ENCODE measurements at places on chromosomes 2 and 18.

DNA sequence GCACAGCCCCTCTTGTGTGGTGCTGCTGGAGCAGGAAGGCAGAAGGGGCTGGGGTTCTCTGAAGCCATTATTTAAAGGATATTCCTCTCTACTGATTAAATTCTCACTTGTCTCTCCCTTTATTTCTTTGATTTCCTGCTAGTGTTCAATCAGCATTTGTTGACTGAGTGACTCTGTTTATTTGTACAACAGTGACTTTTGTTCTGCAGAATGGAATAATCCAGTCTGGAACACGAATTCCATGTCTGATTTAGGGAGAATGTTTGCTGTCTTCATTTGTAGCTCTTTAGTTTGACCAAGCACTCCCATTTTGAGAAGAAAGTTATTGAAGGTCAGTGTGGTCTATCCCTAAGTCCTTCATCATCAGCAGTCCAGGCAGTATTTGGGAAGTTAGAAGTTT, 141.2 kb downstream of the SETBP1 start:
- no peak for DNase-seq

GRCh38 chr2:122423934-122424333, 668.5 kb downstream of the TSN start:
- DNase-seq: no peak

DNA sequence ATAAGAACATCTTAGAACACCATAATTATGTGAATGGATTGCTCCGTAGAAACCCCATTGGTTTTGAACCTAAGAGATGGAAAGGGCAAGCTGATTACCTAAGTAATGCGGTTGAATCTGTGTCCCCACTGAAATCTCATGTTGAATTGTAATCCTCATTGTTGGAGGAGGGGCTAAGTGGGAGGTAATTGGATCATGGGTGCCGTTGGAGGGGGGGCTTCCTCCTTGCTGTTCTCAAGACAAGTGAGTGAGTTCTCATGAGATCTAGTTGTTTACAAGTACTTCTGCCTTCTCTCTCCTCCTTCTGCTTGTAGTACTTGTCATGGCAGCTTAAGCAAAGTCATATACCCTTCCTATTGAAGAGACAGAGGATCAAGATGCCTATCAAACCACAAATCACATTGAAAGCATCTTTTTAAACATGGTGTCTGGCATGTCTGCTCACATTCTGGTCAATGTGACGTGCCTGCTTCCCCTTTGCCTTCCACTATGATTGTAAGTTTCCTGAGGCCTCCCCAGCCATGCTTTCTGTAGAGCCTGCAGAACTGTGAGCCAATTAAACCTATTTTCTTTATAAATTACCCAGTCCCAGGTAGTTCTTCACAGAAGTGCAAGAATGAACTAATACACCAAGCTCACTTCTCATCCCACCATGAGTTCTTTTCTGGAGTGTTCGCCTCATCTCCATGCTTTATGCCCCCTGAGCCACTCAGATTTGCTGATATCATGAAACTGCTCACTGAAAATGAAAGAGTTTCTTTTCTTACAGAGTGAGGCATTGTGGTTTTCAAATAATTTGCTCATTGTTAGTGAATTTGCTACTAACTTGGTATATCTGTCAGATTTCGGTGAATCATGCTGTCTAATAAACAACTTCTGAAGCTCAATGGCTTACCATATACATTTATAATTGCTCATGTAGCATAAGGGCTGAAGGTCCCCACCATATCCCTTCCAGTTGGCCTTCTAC, 23.6 kb downstream of the KCNE4 start:
- no peak for DNase-seq

GRCh38 chr2:202760848-202761247, 110.7 kb downstream of the ICA1L start:
- DNase-seq: no peak

DNA sequence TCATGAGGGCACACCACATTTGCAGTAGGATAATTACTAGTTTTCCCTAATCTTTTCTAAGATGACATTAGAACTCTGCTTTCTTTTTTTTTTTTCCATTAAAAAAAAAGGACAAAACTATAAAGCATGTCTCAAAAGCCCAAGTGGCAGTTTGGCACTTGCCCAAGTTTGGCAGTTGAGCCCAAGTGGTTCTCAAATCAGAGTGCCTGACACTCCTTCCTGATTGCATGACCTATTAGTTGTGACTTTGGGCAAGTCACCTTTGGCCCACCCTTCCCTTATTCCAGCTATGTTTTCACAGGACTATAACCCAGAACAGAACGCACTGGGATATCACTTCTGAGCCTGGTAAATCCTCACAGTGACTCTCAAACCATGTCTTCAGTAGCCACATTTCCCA, 273.0 kb downstream of the CCDC85A start:
- DNase-seq: no peak

DNA sequence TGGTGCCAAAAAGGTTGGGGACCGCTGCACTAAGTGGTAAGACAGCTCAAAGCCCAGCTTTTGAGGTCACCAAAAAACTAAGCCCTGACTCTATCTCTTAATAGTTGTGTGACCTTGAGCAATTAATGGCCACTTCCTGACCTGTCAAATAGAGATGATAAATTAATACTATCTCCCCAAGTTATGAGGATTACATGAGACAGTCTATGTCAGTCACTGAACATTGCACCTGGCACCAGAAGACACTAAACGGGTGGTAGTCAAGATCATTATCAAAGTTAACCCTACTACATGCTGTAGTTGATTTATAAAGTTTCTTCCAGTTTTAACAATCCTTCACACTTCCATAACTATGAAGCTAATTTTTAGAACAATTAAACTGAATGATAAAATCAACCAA, 36.5 kb downstream of the STPG4 start:
- DNase-seq: no peak

DNA sequence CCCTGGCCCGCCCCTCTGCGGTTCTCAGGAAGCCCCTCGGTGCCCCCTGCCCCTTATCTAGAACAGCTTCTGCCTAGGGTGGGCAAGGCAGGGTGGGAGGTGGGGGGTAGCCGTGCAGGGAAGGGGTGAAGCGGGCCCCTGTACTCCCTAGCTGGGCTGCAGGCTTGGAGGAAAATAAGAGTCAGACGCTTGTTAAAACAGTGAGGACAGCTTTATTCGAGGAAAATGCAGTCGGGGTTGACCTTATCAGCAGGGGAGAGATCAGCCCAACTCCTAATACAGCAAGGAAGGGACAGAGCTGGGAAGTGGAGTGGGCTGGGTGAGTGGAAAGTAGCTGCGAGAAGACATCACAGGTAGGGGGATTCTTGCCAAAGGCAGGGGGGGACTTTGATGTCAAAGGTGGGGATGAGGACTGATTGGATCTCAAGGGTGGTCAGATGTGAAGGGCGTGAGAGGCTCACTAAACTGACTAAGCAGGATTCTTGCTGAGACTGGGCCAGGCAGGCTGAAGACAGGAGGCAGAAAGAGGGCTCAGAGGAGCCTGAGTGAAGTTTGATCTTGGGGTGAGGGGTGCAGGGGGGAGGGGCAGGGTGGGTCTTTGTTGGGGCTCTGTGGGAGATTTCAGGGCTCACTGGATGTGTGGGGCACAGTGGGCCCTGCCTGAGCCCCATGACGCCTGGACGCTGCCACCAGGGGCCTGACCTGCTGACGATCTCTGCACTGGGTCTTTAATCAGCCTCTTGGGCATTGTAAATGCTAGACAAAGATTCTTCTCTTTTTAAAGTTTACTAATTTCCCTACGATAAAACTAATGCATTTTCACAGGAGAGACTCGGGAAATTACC, 29.9 kb downstream of the HPCAL1 start:
- no peak for DNase-seq

- DNase-seq: no peak
These were observed 29.4 kb upstream of the ASNSD1 start for GRCh38 chr2:189631849-189632248.

GRCh38 chr2:234483568-234484251, 13.2 kb downstream of the ARL4C start:
- DNase-seq: peak; percentile 90

GRCh38 chr2:200625282-200625681, 39.5 kb downstream of the AOX1 start:
- no peak for DNase-seq

DNA sequence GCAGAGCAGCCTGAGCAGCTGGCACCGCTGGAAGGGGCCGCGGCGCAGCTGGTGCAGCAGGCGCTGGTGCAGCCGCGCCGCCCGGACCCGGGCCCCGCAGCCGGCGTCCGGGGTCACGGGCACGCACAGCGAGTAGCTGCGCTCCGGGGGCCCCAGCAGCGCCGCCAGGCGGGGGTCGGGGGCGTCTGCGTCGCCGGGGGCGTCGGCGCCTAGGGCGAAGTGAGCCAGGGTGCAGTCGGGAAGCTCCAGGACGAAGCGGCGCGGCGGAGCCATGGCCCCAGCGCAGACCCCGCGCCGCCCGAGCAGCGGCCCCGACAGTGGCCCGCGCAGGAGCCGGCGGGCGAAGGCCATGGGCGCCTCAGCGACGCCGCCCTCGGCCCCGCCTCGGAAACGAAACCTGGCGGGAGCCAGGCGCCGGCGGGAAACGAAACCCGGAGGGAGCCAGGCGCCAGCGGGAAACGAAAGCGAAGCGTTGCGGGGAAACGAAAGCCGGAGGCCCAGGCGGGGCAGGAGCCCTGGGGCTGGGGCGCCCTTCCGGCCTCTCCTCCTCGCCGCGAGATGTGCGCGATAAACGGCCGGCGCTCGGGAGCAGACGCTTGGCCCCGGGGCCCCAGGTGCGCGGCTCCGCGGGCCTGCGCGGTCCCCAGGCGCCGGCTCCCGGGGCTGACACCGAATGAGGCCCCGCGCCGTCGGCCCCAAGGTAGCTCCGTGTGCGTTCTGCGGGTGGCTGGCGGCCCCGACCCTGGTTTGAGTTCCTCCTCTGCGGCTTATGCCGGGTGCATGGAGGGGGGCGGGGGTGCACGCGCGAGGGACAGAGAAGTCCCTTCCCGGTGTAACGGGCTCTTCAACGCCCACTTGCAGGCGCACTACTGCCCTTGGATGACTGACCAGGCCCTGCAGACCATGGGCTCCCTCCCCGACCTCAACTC, at the start of gene CMPK2:
TSS of gene CMPK2 (minus strand) at position 562 of the 929 bp plus-strand sequence. CDS start at position 351, 211 bp downstream.
- DNase-seq: peak; percentile 82

- DNase-seq: no peak
These were observed 184.0 kb downstream of the RIT2 start for GRCh38 chr18:42931491-42931890.

- DNase-seq: no peak
These were observed 340.7 kb upstream of the TRIB2 start for GRCh38 chr2:12376025-12376424.

DNA sequence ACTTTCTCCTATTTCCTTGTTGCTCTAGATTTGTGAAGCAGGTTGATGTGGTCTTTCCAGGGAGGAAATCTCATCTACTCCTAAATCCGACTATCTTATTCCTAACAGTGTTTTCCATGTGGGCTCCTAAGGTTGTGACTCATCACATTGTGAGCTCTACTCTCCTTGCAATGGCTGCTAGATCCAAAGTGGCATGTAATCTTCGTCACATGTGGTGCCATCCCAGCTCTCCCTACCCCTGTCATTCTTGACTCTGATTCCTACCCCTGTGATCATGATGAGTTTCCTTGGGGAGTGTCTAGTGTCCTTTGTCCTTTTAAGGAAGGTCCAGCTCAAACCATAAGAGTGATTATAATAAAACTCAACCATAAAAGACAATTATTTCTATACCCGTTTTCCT, 47.3 kb upstream of the GULP1 start:
- DNase-seq: no peak

DNA sequence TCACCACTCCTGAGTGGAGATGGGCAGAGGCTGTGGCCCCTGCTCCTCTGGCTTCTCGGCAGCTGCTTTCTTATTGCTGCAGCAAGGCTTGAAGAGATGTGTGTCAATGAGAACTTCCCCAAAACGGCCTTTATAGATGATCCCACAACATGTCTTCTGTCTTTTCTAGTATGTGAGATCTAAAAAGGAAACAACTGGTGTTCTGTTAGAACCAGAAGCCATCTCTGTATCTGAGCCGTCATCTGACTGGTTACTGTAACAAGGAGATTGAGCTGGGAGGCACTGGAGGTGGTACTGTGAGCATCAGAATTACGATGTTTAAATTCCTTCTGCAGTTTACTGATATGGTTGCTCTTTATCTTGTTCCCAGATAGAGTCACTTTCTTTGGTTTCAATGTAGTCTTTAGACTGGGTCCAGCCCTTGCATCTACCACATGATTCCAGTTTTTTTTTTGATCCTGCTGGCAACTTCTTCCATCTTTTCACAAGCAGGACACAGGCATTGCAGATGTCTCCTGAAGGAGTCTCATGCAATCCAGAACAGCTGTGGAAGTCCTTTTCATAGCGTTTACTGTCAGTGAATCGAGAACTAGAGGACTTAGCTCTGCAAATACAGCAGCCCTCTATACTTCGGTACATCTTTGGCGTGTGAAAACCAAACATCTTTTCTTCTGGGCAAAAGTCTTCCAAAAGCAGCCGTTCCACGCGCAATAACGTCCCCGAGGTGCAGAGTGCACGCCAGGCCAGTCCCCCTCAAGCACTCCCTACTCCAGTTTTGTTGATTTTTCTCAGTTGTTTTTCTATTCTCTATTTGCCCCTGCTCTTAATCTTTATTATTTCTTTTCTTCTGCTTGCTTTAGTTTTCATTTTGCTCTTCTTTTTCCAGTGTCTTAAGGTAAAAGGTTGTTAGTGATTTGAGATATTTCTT, 29.7 kb downstream of the TAF4B start:
- no peak for DNase-seq

DNA sequence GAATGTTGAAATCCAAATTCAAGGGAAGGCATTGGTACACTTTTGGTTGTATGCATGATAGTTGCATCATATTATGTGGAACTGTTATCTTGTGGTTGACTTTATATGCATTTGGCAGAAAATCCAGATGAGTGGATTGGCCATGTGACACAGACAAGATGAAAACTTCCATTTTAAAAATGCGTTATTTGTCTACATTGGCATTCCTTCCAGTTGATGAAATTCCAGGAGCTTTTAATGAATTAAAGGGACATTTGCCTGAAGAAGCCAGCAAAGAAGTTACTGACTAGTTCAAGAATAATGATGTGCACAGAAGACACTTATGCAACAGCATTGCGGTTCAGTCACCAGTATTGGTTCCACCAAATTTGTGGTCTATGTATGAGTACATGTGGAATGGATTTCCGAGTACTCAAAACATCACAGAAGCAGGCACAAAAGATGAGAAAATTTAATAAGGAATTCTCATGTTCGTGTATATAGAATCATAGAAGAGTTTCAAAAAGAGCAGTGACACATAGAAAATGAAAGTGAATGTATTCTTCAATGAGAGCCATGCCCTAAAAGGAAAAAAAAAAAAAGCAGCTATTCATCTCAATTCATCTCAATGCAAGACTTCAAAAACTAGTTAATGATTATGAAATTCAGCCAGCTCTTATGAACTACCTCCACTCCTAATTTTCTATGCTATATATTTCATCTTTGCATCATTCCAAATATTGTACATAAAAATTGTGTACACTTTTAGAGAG, 232.1 kb downstream of the RBM43 start:
- no peak for DNase-seq

GRCh38 chr2:240387669-240388358, 47.6 kb upstream of the GPC1 start:
- no peak for DNase-seq

DNA sequence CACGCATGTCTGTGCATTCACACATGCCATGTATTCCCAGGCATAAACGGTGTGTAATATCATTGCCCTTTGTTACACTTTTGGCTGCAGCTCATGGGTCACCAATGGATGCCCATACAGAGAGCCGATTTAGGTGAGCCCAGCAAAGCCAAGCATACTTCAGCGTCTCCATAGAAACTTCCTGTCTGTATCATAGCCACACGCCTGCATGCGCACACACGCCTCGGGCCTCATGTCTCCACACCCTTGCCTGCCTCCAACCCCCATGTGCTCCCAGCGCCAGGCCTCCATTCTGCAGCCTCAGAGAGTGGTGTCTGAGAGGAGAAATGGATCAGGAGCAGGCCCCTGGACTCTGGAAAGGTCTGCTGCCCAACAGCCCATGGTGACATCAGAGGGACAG, 33.5 kb upstream of the SELENOI start:
- DNase-seq: no peak

Measured in CD4-positive, alpha-beta T cell treated with Interleukin-1 beta for 1 hour (primary cell).